ENCODE measurements at places on chromosomes 6 and 20.

DNA sequence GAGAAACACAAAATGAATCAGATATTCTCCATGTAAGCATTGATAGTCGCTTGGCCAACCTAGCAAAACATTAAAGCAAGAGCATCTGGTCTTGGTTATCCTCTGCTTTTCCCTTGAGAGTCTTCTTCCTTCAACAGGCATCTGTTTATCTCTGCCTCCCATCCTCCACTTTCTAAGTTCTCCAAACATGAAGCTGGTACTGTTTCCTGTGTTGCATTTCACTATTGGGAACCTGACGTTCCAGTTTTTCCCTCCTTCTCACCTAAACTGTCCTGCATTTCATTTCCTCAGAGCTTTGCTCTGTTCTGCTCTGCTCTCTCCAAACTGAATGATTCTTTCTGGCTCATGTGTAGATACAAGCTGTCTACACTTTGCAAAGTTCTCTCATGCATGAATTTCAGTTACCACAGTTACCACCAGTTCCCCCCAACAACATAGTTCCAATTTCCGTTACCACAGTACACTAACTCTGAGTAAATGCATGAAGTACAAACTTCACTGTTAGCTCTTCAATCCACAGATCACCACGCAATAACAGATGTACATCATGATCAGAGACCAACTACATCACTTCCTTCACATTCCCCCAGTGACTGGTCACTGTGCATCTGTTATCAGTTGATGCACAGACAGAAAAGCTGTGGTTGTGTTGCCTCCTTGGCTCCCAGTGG lies 86.7 kb upstream of the F13A1 start:
- DNase-seq = peak; percentile 44

DNA sequence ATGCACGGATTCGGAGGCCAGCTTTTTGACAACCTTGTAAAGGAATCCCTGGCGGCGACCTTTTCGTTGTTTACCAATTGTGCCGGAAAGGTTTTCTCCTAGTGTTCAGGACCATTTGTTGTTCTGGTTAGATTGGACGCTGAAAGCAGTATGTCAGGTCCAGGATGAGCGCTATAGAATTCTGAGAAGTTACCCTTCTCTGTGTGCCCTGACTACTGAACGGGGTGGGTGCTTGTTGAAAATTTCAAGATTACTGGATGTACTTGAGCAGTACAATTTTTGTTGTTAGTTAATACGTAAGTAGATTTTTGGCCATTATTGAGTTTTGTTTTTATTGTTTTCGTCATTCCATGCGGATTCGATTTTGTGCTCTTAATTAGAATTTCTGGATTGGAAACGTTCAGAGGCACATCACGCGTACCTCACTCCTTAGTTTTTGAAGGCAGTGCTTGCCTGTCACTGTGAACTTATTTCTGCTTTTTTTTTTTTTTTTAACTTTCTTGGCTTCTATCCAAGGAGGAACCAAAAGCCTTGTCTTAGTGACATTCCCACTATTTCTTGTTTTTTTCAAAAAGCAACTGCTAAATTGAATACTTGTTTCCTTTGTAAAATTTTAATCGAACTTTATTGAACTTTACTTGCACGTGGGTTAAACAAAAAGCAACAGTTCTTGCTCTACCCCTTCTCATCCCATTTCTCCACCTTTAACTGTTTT lies 898 bp downstream of the XRN2 start:
- peak; percentile 53 for DNase-seq

DNA sequence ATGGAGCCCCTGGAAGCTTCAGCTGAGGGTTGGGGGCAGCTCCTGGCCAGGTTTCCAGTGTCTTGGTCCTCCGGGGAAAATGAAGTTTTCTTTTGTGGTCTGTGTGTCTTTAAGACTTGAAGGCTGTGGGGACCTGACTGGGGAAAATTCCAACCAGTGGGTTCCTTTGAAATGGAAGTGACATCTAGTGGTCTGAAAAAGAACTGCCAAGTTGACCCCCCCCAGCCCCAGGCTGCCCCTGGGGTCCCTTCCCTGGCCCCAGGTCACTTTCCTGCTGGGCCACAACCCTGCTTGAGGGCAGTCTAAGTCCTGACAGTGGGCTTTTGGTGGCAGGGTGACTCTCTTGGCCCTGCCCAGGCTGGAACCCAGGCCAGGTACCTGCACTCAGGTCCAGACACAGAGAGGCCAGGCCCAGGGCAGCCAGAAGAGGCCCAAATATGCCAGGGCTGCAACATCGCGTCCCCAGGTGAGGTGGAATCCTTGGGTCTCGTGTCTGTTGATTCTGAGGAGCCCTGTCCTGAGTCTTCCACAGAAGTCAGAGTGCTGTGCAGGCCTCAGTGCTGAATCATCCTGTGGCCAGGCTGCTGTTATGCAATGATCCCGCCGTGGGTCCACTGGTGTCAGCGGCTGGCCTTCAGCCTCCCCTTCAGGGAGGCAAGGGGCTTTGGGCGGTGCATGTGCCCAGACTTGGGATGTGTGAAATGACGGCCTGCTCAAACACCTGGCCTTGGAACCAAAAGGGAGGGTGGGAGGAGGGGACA lies 68.4 kb downstream of the VEGFA start:
- DNase-seq = no peak

GRCh38 chr6:149766156-149766769 lies 16.7 kb downstream of the PCMT1 start:
- DNase-seq = no peak

- DNase-seq = no peak
These were observed 7.4 kb downstream of the SLC52A3 start for GRCh38 chr20:760751-761417.

- DNase-seq = no peak
These were observed 104.1 kb upstream of the FOXA2 start for GRCh38 chr20:22688485-22688884.

- DNase-seq = no peak
These were observed 123.4 kb upstream of the RAB32 start for GRCh38 chr6:146420255-146420654.

GRCh38 chr6:116876635-116877611 lies at the start of gene RFX6:
TSS of gene RFX6 (plus strand) at chr6:116877242. CDS start at chr6:116877276, 34 bp downstream.
- no peak for DNase-seq

GRCh38 chr6:27188885-27189418 lies 58.5 kb upstream of the PRSS16 start:
- DNase-seq = peak; percentile 85

DNA sequence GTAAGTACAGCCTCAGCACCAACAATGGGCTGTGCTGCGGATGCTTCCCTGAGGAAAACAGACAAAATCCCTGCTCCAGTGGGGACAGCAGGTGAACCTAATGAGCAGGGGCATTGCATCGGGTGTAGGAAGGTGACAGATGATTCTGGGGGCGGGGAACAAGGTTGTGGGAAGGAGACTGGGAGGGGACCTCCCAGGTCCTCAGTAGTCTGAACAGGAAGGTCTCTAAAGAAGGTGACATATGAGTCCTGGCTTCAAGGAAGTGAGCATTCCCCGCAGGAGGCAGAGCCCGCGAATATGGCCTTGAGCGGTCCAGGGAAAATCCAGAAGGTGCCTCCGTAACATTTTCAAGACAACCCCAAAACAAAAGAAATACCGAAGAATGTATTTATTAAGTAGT lies 19.4 kb downstream of the ULBP1 start:
- peak; percentile 80 for DNase-seq

- DNase-seq = no peak
These were observed 328.6 kb upstream of the PLCB4 start for GRCh38 chr20:8740265-8740664.

DNA sequence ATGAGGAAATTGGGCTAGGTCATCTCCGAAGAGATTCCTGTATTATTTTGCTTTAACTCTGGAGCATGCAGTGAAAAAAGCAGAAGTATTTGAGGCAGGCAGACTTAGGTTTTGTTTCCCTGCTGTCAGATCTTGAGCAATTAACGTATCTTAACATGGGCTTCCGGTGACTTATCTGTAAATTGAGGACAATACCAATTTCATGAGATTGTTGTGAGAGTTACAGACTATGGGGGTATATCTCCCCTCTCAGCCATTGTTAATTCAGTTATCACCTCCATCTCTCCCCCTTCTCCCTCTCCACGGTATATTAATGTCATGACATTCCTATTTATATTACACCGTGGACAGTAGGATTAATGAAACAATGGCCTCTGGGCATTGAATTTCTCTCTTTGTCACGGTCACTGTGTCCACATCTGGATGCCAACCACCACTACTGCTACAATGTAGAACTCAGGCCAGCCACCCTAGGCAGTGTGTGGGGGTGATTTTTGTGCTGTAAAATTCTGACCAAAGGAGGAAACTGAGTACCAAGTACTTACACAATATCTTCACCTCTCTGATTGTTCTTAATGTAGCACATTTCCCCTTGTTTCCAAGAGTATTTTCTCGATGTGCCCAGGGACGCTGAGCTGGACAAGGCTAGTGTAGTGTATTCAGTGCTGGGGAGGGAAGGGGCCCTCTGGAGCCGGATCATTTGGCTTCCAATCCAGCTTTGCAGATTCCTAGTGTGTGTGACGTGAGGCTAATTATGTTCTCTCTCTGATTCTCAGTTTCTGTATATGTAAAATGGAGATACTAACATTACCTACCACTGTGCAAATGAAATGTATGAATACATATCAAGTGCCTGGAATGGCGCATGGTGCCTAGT lies 77.2 kb downstream of the GCNT2 start:
- DNase-seq = no peak

DNA sequence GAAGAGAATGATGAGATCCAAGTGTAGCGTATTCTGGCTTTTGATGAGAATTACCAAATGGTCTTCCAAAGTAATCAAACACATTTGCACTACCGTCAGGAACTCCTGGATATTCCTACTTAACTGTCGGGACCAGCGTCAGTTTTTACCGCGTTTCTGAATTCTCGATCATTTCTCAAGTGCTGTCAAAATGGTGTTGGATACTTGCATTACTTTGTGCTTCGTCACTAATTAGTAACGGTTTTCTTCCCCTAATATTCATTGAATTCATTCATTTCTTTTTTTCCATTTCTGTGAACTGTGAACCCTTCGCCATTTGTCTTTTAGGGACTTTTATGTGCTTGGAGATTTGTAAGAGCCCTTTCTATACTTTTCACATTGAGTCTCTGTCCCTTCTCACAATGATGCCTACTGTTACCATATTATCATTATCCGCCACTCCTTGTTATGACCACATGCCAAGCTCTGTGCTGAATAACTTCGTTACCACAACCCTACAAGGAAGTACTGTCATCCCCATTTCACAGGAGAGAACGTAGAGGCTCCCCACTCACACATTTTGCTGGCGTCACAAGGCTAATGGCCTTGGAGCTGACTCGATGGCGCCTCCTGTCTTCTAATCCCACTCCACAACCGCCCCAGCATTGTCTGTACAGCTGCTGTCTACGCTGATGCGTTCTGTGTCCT lies 74.2 kb upstream of the QKI start:
- DNase-seq = no peak

GRCh38 chr6:136318676-136319075 lies 29.0 kb upstream of the BCLAF1 start:
- no peak for DNase-seq

- DNase-seq = no peak
These were observed 15.1 kb downstream of the SLC22A3 start for GRCh38 chr6:160363016-160363996.

- no peak for DNase-seq
These were observed 84.4 kb downstream of the MLIP start for GRCh38 chr6:54195637-54196036.

- no peak for DNase-seq
These were observed 11.1 kb downstream of the NRN1 start for GRCh38 chr6:5995658-5995948.

DNA sequence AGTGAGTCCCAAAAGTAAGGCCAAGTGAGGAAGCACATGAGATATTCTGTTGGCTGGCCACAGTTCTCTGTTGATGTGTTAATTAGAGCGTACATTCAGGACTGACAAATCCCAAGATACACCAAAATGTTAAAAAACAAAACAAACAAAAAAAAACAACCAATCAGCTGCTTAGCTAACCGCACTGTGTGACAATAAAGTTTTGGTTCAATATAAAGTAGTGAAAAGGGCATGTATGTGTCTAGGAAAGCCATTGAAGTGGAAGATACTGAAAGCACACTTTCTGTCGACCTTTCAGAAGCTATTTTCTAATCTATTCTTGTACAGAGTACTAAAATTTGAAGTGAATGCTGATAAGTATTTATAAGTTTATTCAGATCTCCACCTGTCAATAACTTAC lies 26.1 kb downstream of the NHLRC1 start:
- DNase-seq = no peak

- DNase-seq = no peak
These were observed 104.2 kb upstream of the PDE10A start for GRCh38 chr6:165767228-165767627.

All from NCI-H2171 treated with DMSO at 0.1 percent for 48 hours (cell line).